ENCODE measurements at places on chromosomes 7 and 10. TPM values are rescaled to one million over a fixed set of nuclear protein-coding genes. Genes with fewer than 3 reads are reported as not detected.
A peak's percentile ranks its signal among the peaks of the same experiment; 100 is the strongest.

The SORBS1 gene
- total RNA-seq = 544 TPM

The WDR86 gene
- 89.8 TPM for total RNA-seq

The PHF14 gene
- total RNA-seq = 52.4 TPM

The PNLIPRP1 gene
- total RNA-seq = 0.66 TPM

The ADAM12 gene
- 1.5 TPM for total RNA-seq

The OLAH gene
- total RNA-seq = 2.9 TPM

The HMX3 gene
- total RNA-seq = not detected

DNA sequence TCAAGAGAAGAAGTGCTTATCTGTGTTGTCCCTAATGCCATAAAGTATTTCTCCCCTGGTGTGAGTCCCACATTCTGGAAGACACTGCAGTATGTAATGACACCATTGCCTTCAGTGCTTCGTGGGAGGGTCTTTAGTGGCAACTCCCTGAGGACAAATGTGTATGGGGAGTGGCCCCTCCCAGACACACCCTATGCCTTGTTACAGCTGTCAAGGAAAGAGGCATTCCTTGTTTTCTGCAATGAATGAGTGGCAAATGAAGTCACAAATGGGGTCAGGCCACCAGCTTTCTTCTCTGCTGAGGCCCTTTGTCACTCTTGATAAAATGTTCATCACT, 183.2 kb downstream of the FGFR2 start:
- no peak for DNase-seq
- H3K27me3 ChIP-seq = no peaks in the 10 kb centered on the region
- no peaks in the 10 kb centered on the region for H3K36me3 ChIP-seq
- no peak overlapping the region for H3K27ac ChIP-seq

DNA sequence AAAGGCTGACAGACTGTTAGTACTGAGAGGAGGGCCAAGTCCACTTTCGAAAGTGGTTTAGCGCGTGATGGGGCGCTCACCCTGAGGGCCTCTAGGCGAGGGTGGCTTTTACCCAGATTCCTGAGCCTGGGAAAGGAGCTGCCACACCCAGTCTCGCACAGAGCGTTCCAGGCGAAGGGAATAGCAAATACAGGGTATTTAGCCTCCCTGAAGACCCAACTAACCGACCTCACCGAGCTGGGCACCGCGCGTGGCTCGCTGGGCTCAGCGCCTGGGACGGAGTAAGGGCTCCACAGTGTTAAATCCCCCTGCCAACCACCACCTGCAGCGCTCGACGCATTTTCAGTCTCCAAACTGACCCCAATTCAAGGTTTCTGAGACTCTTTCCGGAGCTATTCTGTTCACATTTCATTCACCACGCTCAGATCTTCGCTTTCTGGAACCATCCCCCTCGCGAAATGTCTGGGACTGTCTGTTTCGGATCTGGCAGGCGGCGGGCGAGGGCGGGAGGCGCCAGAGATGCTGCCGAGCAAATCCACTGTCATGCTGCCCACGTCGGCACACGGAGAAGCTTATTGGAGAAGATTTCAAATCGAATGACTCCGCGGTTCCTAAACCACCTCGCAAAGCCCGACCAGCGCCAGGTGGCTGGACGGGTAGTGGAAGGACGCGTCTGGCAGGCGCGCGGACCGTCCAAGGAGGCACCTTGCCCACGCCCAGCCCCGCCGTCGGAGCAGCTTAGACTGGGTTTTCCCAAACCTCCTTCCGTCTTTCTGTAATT, 1.4 kb upstream of the OSBPL3 start:
- no peaks in the 10 kb centered on the region for H3K36me3 ChIP-seq
- H3K27me3 ChIP-seq = no peaks in the 10 kb centered on the region
- H3K27ac ChIP-seq = peak overlapping the region; percentile 84
- peak; percentile 58 for DNase-seq

- H3K27ac ChIP-seq = no peak overlapping the region
- H3K4me1 ChIP-seq = no peaks in the 10 kb centered on the region
- no peaks in the 10 kb centered on the region for H3K27me3 ChIP-seq
- H3K4me3 ChIP-seq = no peak overlapping the region
- DNase-seq = no peak
Observed at GRCh38 chr7:120916538-120916937, 34.0 kb upstream of the ING3 start.

DNA sequence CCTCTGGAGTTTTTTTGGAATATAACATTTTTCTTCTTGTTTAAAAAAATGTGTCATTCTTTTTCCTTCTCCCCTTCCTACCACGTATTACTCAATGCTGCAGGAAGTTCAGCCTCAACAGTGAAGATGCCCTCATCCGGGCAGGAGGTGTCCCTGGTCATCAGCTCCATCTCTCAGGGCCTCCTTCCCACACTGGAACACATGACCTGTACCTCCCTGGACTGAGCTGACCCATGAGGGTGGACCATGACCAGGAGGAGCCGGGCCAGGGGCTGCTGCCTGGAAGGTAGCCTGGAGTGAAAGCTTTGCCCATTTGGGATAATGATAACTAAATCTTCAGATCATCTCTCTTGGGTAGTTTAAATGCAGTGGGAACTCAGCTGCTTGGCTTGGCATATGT, 316.5 kb upstream of the ZMIZ1 start:
- H3K4me1 ChIP-seq = peaks cover 13% of the 10 kb centered on the region
- H3K4me3 ChIP-seq = no peak overlapping the region
- H3K27me3 ChIP-seq = no peaks in the 10 kb centered on the region
- H3K27ac ChIP-seq = no peak overlapping the region
- no peaks in the 10 kb centered on the region for H3K36me3 ChIP-seq

- DNase-seq = no peak
- H3K36me3 ChIP-seq = no peaks in the 10 kb centered on the region
- no peak overlapping the region for H3K4me3 ChIP-seq
- H3K4me1 ChIP-seq = peaks cover 24% of the 10 kb centered on the region
Observed at GRCh38 chr10:14658331-14659127, 116.2 kb downstream of the FAM107B start.

GRCh38 chr10:124744102-124745050, at the start of gene FAM53B:
Gene FAM53B (minus strand): TSS chr10:124744378. CDS start chr10:124706713, 37,665 bp downstream.
- H3K36me3 ChIP-seq = peaks cover 14% of the 10 kb centered on the region
- H3K27ac ChIP-seq = peak within 1 kb of the TSS; percentile 97
- H3K27me3 ChIP-seq = no peaks in the 10 kb centered on the region

GRCh38 chr7:122055073-122055472, 89.0 kb downstream of the AASS start:
- no peak overlapping the region for H3K4me3 ChIP-seq
- H3K4me1 ChIP-seq = no peaks in the 10 kb centered on the region
- no peaks in the 10 kb centered on the region for H3K36me3 ChIP-seq
- H3K27me3 ChIP-seq = no peaks in the 10 kb centered on the region
- DNase-seq = no peak

GRCh38 chr7:7672545-7673239, 32.1 kb downstream of the UMAD1 start:
- H3K4me1 ChIP-seq = no peaks in the 10 kb centered on the region
- no peak overlapping the region for H3K27ac ChIP-seq
- no peak overlapping the region for H3K4me3 ChIP-seq
- no peaks in the 10 kb centered on the region for H3K27me3 ChIP-seq
- no peak for DNase-seq

DNA sequence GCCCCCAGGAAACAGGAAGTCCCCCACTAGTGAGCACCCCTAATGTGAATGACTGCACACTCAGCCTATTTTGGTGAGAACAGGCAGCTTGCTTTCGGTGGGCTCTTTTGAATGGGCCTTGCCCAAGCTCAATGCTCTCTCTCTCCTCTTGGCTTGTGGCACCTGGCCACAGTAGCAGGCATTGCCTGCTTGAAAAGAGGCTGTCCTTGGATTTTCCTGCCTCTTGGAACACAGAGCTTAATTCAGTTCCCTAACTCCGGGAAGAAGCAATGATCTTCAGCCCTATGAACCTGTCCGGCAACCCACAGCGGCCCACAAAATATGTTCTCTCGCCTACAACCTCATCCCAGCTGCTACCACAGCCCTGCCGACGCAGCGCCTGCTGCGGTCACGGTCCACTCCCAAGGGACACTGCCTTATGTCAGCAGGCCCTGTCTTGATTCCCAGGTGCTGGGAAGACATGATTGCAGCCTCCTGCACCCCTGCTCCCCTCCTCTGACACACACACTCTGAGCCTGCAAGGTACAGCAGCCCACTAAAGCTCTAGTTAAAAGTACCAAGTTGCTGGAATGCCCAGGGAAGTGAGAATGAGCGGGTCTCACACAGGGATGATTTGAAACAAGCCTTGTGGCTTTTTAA, 715.5 kb upstream of the GALNT17 start:
- H3K27ac ChIP-seq = no peak overlapping the region
- H3K4me3 ChIP-seq = no peak overlapping the region
- no peaks in the 10 kb centered on the region for H3K27me3 ChIP-seq
- H3K4me1 ChIP-seq = peaks cover 7% of the 10 kb centered on the region
- no peak for DNase-seq

GRCh38 chr7:143193880-143194279, 10.7 kb downstream of the TAS2R39 start:
- H3K27ac ChIP-seq = no peak overlapping the region
- no peak overlapping the region for H3K4me3 ChIP-seq

All from tibial nerve (tissue), 4 donors.